Inflammatory macrophage treated with lipopolysaccharide for 1 hour (primary cell): ENCODE measurements at places on chromosomes 7 and 10.
A peak's percentile ranks its signal among the peaks of the same experiment; 100 is the strongest.

- no peak for DNase-seq
Measured at GRCh38 chr10:133355266-133355665, 2.6 kb downstream of the FUOM start.

- DNase-seq = no peak
Measured at GRCh38 chr7:107890493-107890961, 456 bp upstream of the DLD start.

DNA sequence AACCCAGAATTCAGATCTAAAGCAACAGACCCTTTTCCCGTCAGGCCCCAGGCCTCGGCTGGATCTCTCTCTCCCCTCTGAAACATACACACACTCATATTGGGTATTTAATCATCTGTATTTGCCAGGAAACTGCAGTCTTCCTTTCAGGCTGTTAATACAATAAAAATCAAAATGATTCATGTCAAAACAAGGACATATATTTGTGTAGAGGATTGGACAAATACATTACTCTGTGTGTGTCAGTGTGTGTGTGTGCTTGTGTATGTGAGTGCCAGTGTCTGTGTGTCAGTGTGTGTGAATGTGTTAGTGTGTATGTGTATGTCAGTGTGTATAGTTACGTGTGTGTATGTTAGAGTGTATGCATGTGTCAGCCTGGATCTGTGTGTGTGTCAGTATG, 90.8 kb downstream of the JCAD start:
- DNase-seq = no peak

DNA sequence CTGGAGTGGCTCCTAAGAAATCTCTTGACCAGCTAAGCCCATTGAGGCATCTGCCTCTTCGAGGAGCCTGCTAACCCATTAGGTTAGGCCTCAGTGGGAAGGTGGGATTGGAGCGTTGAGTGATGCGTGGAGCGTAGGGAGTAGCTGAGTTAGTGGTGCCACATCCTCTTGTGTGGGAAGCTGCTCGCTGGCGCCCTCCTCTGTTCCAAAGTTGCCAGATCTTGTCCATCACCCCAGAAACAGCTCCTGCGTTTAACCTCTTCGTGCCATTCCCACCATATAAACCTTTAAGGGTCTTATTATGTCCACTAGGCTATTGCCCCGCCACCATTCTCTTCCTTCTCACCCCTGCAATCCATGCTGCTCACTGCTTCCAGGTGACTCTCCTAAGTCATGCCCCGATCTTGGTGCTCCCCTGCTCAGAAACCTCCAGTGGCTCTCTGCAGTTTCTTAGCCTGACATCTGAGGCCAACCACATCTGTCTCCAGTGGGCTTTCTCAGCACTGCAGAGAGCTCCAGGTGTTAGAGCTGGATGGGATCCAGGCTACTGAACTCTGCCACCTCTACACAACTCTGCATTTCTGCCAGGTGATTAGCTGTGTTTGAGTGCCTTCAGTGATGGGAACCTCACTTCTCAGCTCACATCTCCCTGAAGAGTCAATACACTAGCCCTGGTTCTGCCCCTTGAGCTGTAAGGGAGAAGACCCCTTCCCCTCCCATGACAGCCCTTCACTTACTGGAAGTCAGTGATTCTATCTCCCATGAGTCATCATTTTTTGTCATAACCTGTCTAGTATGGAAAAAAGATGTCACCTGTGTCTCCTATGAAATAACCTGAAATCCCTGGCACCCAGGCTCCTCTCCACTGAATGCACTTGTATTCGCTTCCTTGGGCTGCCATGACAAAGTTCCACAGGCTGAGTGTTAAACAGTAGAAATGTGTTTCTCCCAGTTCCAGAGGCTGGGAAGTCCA, 65.0 kb upstream of the FGFR2 start:
- no peak for DNase-seq

- DNase-seq = no peak
Measured at GRCh38 chr7:128876586-128876977, 13.9 kb downstream of the ATP6V1F start.

GRCh38 chr7:106463851-106464611, 179.2 kb upstream of the NAMPT start:
- no peak for DNase-seq

DNA sequence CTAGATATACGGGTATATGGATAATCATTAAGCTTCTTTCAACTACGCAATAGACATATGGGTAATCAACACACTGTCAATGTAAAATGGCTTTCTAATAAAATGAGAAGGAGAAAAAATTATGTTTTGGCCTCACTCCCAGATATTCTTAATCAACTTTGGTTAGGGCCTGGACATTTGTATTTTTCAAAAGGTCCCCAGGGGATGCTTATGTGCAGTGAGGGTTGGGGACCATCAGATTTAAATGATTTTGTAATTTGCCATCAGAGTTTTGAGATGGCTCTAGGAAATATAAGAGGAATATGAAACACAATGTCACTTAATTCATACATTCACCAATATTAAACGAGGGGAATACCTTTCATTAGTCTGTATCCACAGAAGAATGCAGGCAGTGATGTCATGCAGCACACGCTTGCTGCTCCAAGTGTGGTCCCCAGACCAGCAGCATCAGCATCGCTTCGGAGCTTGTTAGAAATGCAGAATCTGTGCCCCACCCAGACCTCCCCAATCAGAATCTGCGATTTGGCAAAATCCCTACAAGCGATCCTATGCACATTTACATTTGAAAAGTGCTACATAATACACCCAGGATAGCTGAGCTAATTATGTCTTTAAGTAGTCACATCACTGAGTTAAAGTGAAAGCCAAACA, 75.1 kb downstream of the INHBA start:
- DNase-seq = no peak

DNA sequence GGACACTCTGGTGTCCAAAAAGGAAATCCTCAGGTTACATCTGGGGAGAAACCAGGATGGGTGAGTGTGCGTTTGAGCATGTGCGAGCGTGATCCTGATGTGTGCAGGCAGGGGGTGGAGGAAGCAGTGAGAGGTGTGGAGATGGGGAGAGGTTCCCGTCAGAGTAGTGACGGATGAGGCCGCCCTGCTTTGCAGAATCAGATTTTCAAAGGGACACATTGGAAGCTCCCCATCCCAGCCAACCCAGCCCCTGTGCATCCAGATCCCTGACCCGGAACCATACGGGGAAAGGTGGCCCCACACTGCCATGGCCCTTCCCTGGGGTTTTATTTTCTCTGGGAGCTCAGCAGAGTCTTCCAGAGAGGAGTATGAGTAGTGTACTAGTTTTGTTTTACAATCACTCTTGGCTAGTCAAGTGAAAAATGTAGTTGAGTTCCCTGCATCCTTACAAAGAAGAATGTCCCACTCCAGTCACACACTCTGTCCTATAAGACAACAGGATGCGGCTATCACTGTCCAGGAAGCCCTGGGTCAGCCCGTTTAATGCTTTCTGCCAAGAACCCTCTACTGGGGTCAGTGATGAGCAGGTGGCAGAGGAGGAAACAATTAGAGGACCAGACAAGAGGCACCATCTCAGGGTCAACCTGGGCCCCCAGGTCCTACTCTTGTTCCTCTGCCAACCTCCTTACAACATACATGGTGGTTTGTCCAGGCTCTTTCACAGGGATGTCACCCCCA, 46.8 kb upstream of the PDLIM1 start:
- DNase-seq = no peak

DNA sequence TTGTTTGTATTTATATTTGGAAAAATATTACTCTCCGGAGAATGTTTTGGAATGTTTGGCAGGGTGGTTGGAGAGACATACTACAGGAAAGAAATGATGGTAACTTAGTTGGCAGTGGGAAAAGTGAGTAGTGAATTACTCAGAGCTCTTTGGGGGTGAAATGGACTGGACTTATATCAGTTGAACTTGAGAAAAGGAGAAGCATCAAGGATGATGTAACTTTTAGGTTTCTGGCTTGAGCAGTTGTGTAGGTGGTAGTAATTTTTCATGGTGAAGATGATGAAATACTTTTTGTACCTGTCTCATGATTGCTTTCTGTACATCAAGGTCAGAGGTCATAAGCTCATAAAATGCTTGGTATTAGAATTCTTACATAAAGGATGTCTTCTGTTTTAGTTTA, 617.2 kb downstream of the AUTS2 start:
- DNase-seq = peak; percentile 59

GRCh38 chr7:111029574-111030251, 61.2 kb upstream of the LRRN3 start:
- peak; percentile 76 for DNase-seq

GRCh38 chr10:113891476-113891875, 37.0 kb downstream of the NHLRC2 start:
- no peak for DNase-seq

DNA sequence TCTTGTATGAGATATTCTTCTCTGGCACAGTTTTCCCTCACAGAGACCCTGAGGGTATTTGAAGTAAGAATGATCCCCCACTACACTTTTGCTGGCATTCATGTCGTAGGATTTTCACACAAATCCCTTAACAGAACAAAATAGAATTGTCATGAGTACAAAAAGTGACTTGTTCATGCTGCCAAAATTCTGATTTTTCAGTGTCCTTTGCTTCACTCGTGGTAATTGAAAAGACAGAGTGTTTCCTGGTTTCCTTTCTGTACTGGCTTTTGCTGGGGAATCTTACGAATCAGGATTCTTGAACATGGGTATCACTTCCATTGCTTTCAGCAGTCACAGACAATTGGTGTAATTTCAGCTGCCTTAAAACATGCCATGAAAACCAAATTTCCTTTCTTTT, 756.3 kb downstream of the REEP3 start:
- DNase-seq = no peak

DNA sequence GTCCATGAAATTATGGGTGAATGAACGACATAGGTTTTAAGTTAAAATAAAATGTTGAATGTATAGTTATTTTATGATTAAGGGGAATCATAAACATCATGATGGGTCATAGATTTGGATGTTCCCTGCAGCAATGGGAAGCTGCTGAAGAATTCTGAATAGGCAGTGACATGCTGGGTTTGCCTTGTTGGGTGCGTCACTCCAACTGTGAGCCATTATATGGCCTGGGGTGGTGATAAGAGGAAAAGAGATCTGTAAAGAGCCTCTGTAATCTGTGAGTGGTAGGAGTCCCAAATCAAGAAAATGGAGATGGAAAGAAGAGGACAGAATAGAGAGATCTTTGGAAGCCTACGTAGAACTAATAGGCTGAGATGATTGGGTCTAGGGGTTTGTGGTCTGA, 58.1 kb upstream of the GPR26 start:
- DNase-seq = no peak

DNA sequence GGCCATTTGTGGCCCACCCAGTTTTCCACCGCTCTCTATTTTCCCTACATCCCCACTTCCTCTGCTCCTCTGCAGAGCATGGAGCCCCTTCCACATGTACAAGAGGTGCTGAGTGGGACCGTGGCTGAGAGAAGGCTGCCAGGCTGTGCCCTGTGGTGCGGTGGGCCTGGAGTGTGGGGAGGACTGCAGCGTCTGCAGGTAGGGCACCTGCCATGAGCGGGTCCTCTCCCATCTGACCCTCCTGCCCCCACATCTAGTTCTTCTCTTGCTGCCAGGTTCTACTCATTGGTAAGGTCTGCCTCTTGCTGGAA, 145.6 kb upstream of the FAM20C start:
- no peak for DNase-seq

GRCh38 chr7:40327873-40328272, 193.1 kb downstream of the SUGCT start:
- no peak for DNase-seq

- DNase-seq = no peak
Measured at GRCh38 chr7:100826514-100827329, 601 bp downstream of the EPHB4 start.

GRCh38 chr10:58173391-58173790, 94.3 kb downstream of the IPMK start:
- DNase-seq = no peak

DNA sequence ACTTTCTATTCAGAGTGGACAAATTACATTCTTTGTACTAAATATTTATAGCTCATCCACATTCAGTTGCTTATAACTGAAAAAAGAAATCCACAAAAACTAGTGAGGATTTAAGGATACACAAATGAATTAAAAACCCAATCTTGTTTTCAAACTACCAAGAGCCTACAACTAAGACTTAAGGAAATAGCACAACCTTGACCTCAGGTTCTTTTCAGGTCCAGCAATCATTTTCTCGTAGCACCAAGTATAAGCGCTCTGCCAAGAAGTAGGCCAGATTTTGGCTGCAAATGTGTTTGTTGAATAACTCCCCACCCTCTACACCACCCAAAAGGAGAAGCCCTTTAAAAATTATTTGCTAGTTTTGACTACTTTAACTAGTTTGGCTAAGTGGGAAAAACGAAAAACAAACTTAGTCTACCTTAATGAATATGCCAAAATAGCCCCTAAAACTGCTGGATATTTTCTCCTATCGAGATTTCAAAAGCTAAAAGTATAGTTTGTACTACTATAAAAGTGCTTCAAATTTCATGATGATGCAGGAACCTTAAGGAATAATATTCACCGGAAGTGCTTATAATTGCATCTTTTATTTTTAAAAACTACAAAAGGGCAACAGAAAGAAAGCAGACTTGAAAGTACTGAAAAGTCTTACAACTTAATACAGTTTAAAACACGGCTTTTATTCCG, 2.7 kb upstream of the KMT2E start:
- DNase-seq = no peak

- DNase-seq = no peak
Measured at GRCh38 chr10:111934931-111935330, 248.6 kb downstream of the GPAM start.

GRCh38 chr10:18211862-18212261, 71.6 kb downstream of the CACNB2 start:
- DNase-seq = no peak
